Stimulated activated CD4-positive, alpha-beta T cell treated with anti-CD3 and anti-CD28 coated beads, Interleukin-15, amount 100 ng/mL, for 48 hours (primary cell): ENCODE measurements at places on chromosomes 2 and 18.

DNA sequence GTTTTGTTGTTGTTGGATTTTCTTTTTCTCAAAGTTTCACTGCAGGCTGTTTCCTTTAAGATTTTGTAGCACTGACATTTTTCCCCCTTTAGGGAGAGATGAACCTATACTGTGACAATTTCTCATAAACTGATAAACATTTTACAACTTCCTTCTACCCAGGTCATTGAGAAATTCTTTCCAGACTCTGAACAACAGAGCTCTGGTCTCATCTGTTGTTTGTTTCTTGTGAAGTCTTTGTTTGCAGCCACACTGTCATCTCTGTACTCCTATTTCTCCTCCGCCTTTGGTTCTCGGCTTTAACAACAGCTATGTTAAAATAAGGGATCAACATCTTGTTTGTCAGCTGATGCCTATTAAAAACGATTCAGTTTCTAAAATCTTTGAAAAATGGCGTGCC, 167.6 kb downstream of the VWC2L start:
- no peak for DNase-seq

DNA sequence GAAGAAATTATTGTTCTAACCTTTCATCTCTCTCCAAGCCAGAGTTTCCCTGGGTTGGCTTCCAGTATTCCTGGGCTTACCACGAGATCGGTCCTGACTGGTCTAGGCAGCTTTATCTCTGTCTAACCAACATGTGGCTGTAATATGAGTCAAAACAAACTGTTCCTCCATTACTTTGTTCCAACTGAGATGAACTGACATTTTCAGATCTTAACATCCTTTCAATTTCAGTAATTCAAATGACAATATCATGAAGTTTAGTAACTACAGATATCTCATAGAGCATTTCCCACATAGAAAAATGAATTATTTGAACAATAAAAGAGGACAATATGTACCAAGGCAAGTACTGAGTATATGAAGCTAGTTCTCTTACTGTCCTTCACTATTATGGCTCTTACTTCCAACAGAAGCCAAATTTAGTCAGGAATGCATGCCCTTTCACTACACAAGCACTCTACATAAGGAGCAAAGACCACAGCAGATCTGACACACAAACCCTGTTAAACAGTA, 15.5 kb downstream of the SLC25A12 start:
- DNase-seq = no peak

DNA sequence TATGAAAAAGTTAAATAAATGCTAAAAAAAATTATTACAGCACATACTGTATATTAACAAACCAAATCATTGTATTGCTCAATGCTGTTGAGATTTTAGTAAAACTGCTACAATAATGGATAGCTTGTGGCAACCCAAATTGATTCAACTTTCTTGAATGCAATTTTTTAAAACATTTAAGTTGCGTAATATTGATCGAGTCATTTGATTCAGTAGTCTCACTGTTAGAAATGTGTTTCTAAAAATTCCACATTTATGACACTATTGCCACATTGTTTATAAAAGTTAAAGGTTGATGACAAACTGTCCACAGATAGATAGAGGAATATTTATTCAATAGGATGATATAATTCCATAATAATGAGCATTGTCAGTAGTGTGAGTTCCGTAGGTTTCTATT, 640.7 kb upstream of the CRIM1 start:
- DNase-seq = no peak

DNA sequence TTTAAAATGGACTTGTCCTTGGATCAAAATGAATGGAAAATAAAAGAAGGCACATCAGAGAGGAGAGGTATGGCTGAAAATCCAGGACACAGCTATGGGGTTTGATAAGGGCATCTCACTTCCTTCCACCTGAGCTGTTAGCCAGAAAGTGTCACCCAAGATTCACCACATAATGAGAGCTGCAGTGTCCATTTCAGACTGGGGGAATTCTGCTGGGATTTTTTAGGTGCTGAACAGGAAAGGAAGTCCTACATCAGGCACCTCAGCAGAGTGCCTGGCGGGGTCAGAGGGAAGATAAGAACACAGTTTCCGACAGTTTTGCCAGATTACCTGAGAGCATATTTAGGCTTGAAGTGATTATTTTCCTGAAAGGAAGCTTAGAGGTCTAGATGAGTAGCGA, 187.6 kb upstream of the HNMT start:
- no peak for DNase-seq

GRCh38 chr2:181596556-181596955, 60.3 kb downstream of the CERKL start:
- DNase-seq = no peak

DNA sequence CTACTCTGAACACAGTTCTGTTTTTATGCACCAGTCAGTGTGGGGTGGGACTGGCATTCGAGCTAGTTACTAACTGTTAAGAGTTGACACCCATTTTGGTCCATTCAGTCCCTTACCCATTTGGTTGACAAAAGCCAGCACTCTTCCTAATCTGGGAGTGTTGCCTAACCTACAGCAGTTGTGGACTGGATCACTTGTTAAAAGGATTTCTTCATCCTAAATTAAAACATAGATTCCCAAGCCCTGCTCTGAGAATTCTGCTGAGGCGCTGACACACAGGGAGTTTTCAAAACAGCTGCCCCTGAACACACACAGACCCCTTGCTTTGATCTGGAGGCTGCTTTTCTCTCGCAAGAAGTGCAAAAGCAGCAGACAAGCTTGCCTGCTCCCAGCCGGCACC, 6.4 kb downstream of the TIMM21 start:
- DNase-seq = no peak

DNA sequence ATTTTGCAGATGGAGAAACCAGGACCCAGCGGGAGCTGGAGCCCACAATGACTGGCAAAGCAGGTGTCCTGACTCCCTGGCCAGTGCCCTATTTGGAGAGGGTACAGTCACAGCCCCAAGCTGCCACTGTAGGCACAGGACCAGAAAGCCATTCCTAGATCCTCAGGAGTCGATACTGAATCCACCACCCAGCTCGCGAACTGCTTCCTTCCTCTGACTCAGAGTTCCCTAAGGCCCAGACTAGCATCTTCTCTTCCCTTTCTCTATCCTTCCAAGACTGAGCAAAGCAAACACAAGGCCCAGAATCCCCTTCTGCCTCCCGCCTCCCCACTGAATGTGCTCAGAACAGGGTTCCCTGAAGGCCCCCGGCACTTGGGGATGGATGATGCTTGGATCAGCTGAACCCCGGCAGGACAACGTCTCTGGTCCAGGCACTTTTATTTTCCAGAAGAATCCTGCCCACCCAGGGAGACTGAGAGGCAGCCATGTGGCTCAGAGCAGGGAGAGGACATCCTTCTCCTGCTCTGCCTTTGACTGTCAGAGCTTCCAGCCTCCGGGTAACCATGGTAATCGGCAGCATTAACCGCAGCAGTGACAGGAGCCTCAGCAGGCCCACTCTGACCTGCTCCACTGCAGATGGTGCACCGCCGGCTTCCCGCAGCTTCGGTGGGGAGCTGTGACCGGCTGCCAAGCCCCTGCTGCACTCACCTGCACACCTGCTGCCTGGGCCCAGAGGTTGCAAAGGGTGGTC, 34.8 kb upstream of the KLHL29 start:
- no peak for DNase-seq

DNA sequence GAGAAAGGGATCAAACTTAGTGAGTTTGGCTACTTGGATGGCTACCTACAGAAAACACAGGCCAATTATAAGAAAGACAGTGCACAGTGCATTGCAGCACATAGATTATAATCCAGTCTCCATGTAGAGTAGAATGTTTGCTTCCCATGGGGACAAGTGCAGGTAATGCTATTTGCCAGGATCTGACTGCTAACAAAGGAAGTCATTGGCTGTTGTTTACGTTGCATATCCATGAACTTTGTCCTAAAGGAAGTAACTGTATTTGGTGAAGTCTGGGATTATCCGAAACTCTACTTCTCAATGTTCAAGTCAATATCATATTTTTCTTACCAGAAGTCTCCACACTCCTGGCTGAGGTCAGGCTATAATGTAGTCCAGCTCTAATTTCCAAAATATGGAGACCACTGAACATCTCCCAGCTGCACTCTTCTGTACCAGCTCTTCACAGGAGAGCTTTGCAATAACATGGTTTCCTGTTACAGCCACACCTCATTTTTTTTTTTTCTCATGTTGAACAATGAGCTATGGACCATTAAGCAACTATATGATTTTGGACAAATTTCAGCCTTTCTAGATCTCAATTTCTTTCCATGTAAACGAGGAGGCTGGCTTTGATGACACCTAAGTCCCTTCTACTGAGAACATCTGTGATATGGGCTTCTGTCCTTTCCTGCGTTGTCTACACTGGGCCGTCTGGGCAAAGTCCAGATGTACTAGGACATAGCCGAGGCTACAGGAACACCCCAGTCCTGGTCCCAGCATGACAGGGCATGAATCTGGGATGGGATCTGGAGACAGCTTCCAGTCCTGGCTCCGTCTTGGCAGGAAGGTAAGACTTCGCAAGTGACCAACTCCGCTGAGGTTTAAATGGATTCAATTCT, 154.8 kb downstream of the LAMA1 start:
- DNase-seq = no peak

- no peak for DNase-seq
Measured at GRCh38 chr2:196742685-196743084, 56.8 kb downstream of the GTF3C3 start.

DNA sequence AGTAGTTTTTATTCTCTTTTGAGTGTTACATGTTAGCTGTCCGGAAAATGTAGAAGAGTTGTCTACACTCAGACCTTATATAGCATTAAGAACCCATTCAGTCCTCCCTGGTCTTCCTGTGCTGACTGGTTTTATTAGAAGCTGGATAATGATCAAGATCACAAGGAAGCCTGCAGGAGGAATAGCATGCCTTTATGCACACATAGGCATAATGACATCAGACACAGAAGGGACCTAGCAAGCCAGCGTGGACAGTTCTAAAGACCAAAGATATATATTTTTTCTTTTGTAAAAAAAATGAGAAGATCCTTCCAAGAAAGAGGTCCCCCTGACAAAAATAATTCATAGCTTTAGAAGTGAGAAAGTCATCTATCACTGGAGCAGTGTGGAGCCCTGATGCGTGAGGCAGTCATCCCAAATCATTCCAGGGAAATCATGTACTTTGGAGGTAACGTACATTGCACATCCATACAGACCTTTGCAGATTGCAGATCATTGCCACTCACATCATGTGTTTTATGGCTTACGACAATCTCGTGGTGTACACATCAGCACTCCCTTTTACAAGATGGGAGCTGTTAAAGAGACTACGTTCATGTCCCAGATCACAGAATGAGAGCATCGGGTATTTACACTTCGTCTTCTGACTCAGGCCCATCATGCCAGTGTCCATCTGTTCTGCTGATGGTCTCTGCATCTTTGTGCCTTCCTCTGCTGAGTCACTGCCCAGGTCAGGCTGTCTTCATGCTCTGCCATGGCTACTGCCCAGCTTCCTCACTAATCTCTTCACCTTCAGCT, 334.0 kb downstream of the SOCS6 start:
- no peak for DNase-seq

DNA sequence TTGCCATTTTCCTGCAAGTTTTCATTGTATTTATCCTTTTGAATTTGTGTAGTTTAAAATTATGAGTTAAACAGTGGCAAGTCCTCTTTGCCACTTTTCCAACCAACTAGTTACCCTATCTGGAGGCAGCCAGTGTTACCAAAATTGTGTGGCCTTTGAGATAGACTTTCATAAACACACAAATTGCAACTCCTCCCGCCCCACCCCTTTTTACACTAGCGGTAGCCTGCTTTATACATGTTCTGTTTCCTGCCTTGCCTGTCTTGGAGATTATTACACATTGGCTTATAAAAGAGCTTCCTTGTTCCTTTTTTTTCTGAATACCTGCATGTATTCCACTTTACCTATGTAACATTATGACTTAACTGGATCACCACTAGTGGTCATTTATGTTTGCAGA, 56.5 kb downstream of the RPIA start:
- DNase-seq = no peak

- no peak for DNase-seq
Measured at GRCh38 chr18:45938488-45938935, 28.6 kb downstream of the EPG5 start.

GRCh38 chr2:1976728-1977416, 232.6 kb upstream of the PXDN start:
- DNase-seq = no peak

GRCh38 chr2:209383212-209383611, 40.6 kb upstream of the MAP2 start:
- no peak for DNase-seq

GRCh38 chr2:44479127-44479887, 117.6 kb downstream of the CAMKMT start:
- DNase-seq = no peak

- no peak for DNase-seq
Measured at GRCh38 chr2:192072261-192072660, 122.5 kb downstream of the TMEFF2 start.

GRCh38 chr2:39093218-39093898, 27.5 kb downstream of the SOS1 start:
- no peak for DNase-seq
